ENCODE measurements at places on chromosomes 2 and 18.
A peak's percentile ranks its signal among the peaks of the same experiment; 100 is the strongest.

DNA sequence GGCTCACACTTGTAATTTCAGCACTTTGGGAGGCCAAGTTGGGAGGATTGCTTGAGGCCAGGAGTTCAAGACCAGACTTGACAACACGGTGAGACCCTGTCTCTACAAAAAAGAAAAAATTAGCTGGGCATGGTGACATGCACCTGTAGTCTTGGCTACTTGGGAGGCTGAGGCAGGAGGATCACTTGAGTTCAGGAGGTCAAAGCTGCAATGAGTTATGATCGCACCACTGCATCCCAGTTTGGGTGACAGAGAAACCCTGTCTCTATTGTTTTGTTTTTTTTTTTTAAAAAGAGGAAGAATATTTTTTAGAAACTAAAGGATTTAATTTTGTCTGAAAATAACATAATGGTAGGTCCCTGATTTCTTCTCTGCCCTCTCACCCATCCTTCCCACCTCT, 79.4 kb upstream of the TMEM200C start:
- H3K4me3 ChIP-seq: no peak overlapping the region
- peaks cover 14% of the 10 kb centered on the region for H3K4me1 ChIP-seq
- no peak for DNase-seq
- H3K27me3 ChIP-seq: no peaks in the 10 kb centered on the region
- no peaks in the 10 kb centered on the region for H3K36me3 ChIP-seq
- H3K27ac ChIP-seq: no peak overlapping the region

DNA sequence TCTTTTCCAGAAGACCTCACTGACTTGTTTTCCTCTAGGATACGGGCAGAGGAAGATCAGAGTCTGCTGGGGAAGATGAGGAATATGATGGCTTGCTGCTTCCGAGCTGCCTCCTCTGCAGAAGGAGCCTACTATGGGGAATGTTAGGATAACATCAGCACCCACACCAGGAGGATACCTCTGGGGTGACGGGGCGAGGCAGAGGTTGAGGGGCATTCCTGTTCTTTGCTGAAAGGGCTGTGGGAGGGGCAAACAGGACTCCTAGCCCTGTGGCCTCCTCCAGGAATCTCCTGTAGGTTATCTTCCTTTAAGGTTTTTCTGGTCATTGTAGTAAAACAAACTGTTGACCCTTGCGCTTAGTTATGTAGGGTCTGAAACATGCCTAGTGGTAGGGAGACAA, 102.5 kb downstream of the CRIM1 start:
- H3K36me3 ChIP-seq: no peaks in the 10 kb centered on the region
- no peaks in the 10 kb centered on the region for H3K27me3 ChIP-seq
- H3K27ac ChIP-seq: no peak overlapping the region
- H3K4me3 ChIP-seq: no peak overlapping the region
- peak; percentile 58 for DNase-seq

GRCh38 chr2:137607722-137608318, 356.5 kb upstream of the HNMT start:
- H3K27ac ChIP-seq: no peak overlapping the region
- H3K36me3 ChIP-seq: no peaks in the 10 kb centered on the region
- H3K27me3 ChIP-seq: no peaks in the 10 kb centered on the region
- DNase-seq: no peak
- no peak overlapping the region for H3K4me3 ChIP-seq
- H3K4me1 ChIP-seq: no peaks in the 10 kb centered on the region

DNA sequence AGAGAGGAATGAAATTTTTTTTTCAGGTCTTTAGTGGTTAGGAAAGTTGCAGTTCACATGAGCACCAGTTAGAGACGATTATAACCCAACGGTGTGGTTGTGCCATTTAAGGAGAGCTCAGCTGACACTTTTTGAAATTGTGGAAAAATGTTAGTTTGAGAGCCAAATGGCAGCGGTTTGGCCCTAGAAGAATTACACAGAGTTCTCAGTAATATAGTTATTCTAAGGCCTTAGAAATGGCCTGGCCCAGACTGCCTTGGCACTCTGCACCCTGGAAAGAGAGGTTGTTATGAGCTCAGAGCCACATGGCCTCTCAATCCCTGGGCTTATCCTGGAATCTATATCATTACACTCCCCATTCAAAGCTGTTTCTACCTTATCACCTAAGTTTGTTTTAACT, 117.4 kb downstream of the RHBDD1 start:
- no peaks in the 10 kb centered on the region for H3K4me1 ChIP-seq
- DNase-seq: no peak
- no peaks in the 10 kb centered on the region for H3K36me3 ChIP-seq
- no peaks in the 10 kb centered on the region for H3K27me3 ChIP-seq
- H3K27ac ChIP-seq: no peak overlapping the region

DNA sequence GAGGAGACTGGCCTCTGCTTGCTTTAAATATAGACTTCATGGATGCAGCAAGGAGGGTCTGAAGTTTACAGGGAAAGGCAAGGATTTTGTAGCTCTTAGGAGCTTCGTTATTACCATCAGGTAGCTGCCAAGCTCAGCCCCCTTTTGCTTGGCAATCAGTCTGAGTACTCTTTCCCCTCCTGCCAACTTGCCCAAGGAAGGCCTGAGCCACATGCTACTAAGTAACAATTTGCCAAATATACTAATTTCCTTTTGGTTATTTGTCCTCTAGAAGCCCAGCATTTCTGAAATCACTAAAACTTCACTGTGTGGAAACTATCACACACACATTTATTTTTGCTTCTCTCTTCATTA, 85.5 kb upstream of the ITPRID2 start:
- H3K36me3 ChIP-seq: no peaks in the 10 kb centered on the region
- H3K4me1 ChIP-seq: peaks cover 1% of the 10 kb centered on the region
- no peak overlapping the region for H3K4me3 ChIP-seq
- H3K27me3 ChIP-seq: no peaks in the 10 kb centered on the region
- DNase-seq: no peak

- H3K36me3 ChIP-seq: no peaks in the 10 kb centered on the region
- no peak overlapping the region for H3K4me3 ChIP-seq
- H3K4me1 ChIP-seq: no peaks in the 10 kb centered on the region
- no peak overlapping the region for H3K27ac ChIP-seq
Measured at GRCh38 chr2:42762155-42762554, 1.8 kb downstream of the OXER1 start.

All from mesendoderm (in vitro differentiated cells).